Muscle of leg (tissue), 16 donors: ENCODE measurements at places on chromosomes 11 and 22. TPM values are rescaled to one million over a fixed set of nuclear protein-coding genes. Genes with fewer than 3 reads are reported as not detected.

GRCh38 chr11:13280092-13280722 lies 2.6 kb downstream of the BMAL1 start:
- no peak overlapping the region for H3K4me3 ChIP-seq
- peaks cover 64% of the 10 kb centered on the region for H3K27me3 ChIP-seq
- peaks cover 20% of the 10 kb centered on the region for H3K4me1 ChIP-seq

GRCh38 chr11:27293515-27294417 lies 69.2 kb downstream of the CCDC34 start:
- no peaks in the 10 kb centered on the region for H3K36me3 ChIP-seq
- H3K4me1 ChIP-seq, result peaks cover 2% of the 10 kb centered on the region

GRCh38 chr11:109851780-109852390 lies 241.3 kb upstream of the ZC3H12C start:
- no peaks in the 10 kb centered on the region for H3K27me3 ChIP-seq
- H3K36me3 ChIP-seq, result no peaks in the 10 kb centered on the region

LRRN4CL gene
- total RNA-seq, result 31.6 TPM
